ENCODE measurements at places on chromosomes 1 and 21.

GRCh38 chr1:226209307-226210059, 14.0 kb upstream of the MIXL1 start:
- DNase-seq = no peak

DNA sequence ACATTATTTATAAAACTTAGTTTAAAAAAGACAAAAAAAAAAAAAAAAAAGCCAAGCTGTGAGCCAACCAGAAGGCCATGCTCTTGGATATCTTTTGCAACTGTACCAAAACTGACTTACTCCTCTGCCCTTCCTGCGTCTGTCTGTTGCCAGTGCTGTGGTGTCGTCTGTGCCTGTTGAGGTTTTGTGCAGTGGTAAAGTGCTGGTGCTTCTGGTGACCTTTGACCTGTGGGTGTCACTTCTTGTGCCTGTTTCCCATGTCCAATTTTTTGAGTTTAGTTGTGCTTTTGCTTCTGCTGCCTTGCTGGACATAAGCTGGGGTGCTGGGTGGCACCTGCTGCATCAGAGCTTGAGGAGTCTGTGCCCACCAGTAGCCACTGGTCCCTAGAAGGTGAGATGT, 41.4 kb downstream of the RNF187 start:
- no peak for DNase-seq

DNA sequence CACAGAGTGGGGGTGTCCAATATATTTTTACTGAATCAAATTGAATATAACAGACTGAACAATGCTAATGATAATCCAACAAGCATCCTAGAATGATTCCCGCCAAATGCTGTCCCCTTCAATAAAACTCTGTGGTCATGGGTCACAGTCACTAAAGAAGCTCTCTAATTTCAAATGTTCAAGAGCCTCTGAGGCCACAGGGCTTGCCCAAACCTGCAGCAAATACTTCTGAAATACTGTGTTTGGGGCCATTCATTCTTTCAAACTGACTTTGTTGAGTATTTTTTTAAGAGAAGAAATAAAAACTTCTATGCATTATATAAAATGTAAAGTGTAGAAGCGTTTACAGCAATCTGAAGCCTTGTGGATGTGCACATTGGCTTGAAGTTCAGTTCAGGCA, 7.6 kb upstream of the BEND5 start:
- DNase-seq = no peak

DNA sequence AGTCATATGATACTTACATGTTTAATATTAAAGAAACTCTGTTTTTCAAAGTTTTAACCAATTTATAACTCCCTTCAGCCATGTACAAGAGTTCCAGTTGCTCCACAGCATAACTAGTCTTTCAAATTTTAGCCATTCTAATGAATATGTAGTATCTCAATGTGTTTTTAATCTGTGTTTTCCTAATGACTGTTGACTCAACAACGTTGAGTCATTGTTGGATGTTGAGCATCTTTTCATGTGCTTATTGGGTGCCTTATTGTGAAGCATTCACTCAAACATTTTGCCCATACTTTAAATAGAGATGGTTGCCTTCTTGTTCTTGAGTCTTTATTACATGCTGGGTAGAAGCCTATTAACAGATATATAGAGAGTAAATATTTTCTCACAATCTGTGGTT, 240.2 kb upstream of the LYPLAL1 start:
- no peak for DNase-seq
